Activated naive CD8-positive, alpha-beta T cell treated with anti-CD3 and anti-CD28 coated beads, Interleukin-2, amount 10 ng/mL, durations not matched to agents 7 days and 5 days (primary cell): ENCODE measurements at places on chromosomes 1 and 21. TPM values are rescaled to one million over a fixed set of nuclear protein-coding genes. Genes with fewer than 3 reads are reported as not detected.
A peak's percentile ranks its signal among the peaks of the same experiment; 100 is the strongest.

DNA sequence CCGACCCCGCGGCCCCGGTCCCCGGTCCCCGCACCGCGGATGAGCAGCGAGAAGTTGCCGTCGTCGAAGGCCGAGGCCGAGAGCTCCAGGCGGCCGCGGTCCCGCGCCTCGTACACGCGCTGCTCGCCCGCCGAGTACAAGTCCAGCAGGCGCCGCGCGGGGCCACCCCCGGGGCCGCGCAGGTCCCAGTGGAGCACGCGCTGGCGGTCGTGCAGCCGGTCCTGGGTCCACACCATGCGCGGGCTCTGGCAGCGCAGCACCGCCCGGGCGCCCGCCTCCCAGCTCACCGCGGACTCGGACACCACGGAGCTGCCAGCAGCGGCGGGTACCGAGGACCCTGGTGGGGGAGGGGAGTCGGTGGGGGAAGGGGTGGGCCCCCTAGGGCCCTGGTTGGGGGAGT lies 2.9 kb downstream of the MXRA8 start:
- peak; percentile 54 for DNase-seq

The RXRG gene
- not detected for total RNA-seq

GRCh38 chr1:157798211-157798610 lies 21.3 kb upstream of the FCRL2 start:
- no peak for DNase-seq

The RO60 gene
- total RNA-seq = 65.3 TPM

- DNase-seq = no peak
Observed at GRCh38 chr1:7006996-7007871, 222.0 kb downstream of the CAMTA1 start.

GRCh38 chr1:10904396-10905358 lies 107.8 kb upstream of the TARDBP start:
- DNase-seq = peak; percentile 68

GRCh38 chr1:14282707-14283106 lies 315.8 kb upstream of the KAZN start:
- DNase-seq = no peak

DNA sequence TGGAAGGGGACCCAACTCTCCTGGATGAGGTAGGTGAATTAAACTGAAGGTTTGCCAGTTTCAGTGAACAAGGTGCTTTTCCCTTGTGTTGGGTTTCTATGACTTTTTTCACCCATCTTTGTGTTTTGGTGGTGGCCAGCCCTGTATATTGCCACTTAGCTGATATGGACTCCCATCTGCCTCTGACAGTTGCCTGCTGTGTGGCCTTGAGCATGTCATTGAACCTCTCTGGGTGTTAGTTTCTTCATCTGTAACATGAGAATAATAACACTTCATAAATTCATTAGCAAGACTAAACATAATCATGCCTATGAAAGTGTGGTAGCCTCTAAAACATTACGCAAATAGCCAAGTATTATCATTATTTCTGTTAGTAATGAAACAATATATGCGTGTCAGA lies 141.7 kb downstream of the PBX1 start:
- DNase-seq = no peak

DNA sequence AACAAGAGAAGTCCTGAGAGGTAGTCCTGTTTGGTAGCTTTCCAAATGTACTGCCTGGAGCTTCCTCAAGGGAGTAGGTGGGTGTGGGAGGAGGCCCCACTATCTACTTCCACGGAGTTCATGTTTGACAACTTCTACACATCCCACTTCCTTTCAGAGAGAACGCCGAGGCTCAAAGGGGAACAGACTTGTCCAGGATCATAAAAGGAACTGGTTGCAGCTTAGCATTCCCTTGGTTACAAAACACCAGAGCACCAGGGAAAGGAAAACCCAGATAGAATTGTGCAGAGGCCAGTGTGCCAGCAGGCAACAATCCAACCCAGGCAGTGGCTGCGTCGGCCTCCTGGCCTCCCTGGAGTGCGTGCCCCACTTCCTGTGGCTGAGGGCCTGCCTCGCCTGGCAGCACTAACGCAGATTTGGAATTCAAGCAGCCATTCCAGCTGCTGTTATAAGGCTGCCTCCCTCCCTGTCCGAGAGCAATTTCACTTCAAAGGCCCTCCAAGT lies 4.2 kb upstream of the RAP1GAP start:
- DNase-seq = no peak

The GPN2 gene
- total RNA-seq = 31.2 TPM

DNA sequence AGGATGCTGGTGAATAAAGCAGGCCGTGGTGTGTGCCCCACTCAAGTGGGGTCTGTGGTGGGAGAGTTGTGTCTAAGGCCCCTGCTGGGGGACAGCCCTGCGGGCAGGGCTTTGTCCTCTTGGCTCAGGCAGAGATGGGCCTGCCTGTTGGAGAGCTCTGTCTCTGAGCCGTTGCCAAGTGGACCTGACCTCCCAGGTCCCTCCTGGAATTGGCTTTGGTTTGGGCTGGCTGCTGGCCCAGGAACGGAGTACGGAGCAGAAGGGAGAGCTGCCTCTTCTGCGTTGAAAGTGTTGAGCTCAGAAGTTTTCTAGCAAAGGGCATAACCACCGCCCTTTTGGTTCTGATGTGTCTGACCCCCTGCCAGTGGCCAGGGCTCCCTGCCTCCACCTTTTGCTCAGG lies 153.9 kb downstream of the PEX14 start:
- DNase-seq = no peak
